ENCODE measurements at places on chromosomes 1 and 21. TPM values are rescaled to one million over a fixed set of nuclear protein-coding genes. Genes with fewer than 3 reads are reported as not detected.

Gene DMBX1
- not detected for polyA plus RNA-seq

Gene USH2A
- 0.04 TPM for polyA plus RNA-seq

Gene GREM2
- 0.64 TPM for polyA plus RNA-seq

Gene C4BPB
- 1.1 TPM for polyA plus RNA-seq

Gene RGS8
- 0.03 TPM for polyA plus RNA-seq

Gene PRDX6
- 189 TPM for polyA plus RNA-seq

Gene BECN2
- polyA plus RNA-seq = not detected

Gene C1QB
- polyA plus RNA-seq = 9.0 TPM

- DNase-seq = no peak
Measured at GRCh38 chr21:38413958-38414548, 84.2 kb downstream of the ERG start.

GRCh38 chr1:246951413-246951812, 19.7 kb upstream of the AHCTF1 start:
- no peak for DNase-seq

DNA sequence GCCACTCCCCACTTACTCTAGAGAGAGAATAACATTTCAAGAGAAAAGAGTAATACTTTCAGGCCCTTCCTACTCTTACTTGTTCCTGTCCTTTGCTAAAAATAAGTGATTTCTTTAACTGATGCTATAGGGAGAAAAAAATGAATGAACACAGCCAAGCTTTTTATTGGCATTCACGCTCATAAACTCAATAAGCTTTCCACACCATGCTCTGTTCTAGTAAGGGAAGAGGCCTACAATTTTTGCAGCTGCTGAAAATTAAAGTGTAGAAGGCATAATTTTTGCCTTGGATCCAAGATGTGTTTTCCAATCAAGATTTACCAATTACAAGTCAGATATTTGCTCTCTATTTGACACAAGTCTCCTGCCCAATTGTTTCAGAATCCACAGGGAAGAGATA, 188.1 kb upstream of the RGS18 start:
- no peak for DNase-seq

DNA sequence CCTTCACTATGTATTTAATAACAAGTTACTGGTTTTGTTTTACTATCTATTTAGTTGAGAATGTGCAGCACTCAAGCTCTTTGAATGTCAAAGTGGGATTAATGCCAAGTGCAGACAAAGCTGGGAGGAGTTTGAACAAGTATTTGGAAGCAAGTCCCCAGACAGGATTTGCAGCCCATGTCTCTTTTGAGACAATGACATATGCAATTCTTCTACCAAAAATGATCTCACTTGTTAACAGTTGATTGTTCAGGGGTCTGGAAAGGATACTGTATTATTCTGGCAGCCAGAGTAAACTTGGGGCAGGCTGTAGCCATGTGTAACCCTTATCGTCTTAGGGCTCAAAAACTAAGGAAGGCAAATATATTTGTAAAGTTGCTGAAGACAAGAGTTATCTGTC, 15.8 kb downstream of the COLGALT2 start:
- no peak for DNase-seq

DNA sequence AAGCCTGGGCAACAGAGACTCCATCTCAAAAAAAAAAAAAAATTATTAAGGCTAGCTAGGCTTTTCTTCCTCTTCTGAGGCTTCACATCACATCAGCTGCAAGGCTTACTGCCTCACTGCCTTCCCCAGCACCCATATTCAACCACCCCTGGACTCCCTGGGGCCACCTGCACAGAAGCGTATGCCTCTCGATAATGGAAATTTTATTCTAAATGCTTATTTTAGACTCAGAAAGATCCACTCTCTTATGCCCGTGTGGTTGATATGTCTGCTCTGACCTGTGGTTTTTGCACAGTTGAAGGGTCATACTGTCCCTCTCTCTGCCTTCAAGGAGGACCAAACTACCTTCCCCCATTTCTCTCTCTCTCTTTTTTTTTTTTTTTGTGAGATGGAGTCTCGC, 1.5 kb upstream of the FCRLA start:
- DNase-seq = no peak

- DNase-seq = no peak
Measured at GRCh38 chr1:112251766-112252506, 144.1 kb upstream of the CTTNBP2NL start.

DNA sequence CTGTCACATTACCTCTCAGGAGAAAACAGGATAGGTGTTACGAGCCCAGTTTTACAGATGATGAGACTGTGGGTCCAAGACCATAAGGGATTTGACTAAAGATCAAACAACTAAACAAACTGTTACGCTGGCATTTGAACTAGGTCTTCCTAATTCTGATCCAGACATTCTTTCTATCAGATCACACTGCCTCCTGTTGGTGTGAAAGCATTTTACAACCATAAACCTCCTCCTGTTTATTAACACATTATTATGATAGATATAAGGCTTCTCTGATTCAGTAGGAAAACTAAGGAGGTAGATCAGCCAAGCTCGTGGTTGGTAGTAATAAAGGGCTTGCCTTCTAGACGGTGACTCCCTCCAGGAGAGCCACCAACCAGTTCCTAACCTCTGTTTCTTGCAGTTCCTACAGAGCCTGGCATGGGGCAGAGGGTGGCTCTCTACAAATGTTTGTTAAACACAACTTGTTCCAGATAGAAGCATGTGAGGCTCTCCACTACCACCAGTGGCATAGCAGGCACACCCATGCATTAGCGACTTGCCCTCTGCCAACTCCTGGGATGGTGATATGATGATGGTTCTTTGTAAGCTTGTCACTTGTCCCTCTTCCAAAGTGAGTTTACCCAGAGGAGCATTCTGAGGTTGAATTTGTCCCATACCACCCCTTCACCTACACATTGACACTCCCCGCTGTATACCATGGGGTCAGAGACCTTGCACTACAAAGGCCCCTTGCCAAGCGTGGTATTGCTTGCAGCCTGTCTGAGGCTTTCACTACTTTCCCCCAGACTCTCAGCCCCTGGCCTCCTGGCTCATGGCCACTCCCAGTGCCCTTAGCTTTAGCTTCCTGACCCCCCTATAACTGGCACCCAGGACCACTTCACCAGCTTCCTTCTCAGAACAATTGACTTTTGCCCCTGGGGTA, 96.4 kb upstream of the HOOK1 start:
- DNase-seq = no peak

GRCh38 chr21:15221799-15222386, 157.1 kb upstream of the NRIP1 start:
- DNase-seq = no peak

DNA sequence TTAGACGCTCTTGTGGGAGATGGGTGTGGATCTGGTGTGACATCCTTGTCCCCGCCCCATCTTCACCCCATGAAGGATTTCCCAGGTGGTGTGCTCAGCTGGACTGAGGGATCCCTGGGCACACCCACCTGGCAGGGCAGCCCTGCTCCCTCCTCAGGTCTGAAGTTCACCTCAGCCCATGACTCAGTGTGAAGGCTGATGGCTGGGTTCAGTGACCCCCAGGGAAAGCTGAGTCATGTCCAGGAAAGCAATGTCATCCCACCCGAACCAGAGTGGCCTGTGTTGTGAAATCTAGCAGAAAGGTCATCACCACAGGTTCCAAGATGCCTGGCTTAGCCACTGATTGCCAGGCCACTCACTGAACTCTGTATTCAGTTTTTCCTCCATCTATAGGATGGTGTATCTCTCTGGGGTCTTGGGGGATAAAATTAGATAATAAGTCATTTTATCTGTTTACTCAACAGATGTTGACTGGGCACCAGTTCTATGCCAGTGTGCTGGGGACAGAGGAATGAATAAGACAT, 97.7 kb upstream of the JUN start:
- DNase-seq = no peak

DNA sequence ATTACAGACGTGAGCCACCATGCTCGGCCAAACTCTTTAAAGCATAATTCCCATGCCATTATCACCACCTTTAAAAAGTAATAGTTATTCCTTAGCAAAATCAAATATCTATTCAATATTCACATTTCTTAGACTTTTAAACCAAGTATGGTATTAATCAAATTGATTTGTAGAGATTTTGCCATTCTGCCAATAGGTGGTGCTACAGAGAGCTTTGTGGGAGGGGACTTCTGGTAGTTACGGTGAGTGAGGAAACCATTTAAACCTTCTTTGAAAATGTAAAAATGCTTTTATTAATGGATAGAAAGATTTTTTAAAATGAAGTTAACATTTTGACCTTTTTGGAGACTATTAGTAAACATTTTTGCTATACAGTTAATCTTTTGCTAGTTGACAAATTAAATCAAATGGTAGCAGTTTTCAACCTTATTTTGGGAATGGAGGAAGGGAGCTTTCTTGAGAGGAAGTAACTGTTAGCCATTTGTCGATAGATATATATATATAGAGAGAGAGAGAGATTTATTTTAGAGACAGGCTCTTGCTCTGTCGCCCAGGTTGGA, 19.3 kb downstream of the IARS2 start:
- no peak for DNase-seq

DNA sequence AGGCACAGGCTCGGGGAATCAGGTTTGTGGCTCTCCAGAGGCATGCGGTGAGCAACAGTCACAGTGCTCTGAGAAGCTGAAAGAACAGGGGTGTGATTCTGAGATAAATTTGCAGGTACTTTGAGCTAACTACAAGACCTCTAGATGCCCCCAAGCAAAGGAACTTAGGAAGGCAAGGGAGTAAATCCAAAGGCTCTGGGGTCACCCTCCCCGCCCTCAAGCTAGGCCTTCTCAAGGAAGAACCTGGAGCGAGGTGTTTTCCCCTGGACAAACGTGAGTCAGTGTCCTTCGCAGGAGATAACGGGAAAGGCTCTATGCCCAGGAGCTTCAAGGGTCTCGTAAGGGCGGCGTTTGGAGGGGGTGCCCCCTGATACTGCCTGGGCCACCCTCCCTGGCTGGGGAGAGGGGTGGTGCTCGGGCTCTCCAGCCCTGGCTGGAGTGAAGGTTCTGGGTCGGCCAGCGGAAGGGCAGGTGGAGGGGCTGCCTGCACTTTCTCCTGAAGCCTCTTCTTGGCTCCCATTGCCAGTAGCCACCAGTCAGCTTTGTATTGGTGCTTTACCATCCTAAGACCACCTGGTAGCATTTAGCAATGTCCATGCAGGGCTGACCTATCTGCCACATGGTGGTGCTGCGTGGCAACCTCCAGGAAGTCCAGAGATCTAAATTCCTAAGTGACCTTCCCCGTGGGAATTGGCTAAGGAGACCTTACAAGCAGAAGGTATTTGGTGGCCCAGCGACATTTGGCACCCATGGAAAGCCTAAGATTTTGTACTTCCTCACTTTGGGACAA, 44.0 kb downstream of the GPR161 start:
- no peak for DNase-seq

- no peak for DNase-seq
Measured at GRCh38 chr21:14875704-14876523, 188.9 kb downstream of the NRIP1 start.

- no peak for DNase-seq
Measured at GRCh38 chr1:111720977-111721786, 18.0 kb downstream of the INKA2 start.

GRCh38 chr1:198649968-198650338, 11.1 kb downstream of the PTPRC start:
- no peak for DNase-seq

- no peak for DNase-seq
Measured at GRCh38 chr1:165152109-165152508, 204.4 kb downstream of the LMX1A start.

GRCh38 chr1:159010391-159010790, 684 bp downstream of the IFI16 start:
- no peak for DNase-seq

GRCh38 chr1:166170075-166170474, 3.3 kb upstream of the FAM78B start:
- no peak for DNase-seq

GRCh38 chr1:206581571-206581981, 30.7 kb downstream of the EIF2D start:
- no peak for DNase-seq
